ENCODE measurements at places on chromosomes 7 and 10. TPM values are rescaled to one million over a fixed set of nuclear protein-coding genes. Genes with fewer than 3 reads are reported as not detected.

OR6V1 gene
- total RNA-seq: not detected

ZNF804B gene
- not detected for total RNA-seq

SLC13A1 gene
- not detected for total RNA-seq

DNA sequence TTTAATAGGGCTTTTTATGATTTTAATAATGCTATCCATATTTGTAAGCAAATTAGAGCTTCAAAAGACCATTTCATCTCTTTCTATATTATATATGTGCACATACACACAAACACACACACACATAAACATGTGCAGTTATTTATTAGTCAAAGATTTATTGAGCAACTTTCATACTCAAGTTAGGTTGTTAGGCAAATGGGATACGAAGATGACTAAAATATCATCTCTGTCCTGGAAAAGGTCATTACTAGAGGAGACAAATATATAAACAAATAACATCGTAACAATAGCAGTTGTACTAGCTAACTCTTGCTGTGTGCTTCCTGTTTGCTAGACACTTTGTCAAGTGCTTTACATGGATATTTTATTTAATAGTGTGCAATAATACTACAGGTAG, 307.9 kb downstream of the SNX13 start:
- H3K36me3 ChIP-seq: no peaks in the 10 kb centered on the region
- DNase-seq: no peak
- H3K27ac ChIP-seq: no peak overlapping the region
- no peaks in the 10 kb centered on the region for H3K4me1 ChIP-seq

DNA sequence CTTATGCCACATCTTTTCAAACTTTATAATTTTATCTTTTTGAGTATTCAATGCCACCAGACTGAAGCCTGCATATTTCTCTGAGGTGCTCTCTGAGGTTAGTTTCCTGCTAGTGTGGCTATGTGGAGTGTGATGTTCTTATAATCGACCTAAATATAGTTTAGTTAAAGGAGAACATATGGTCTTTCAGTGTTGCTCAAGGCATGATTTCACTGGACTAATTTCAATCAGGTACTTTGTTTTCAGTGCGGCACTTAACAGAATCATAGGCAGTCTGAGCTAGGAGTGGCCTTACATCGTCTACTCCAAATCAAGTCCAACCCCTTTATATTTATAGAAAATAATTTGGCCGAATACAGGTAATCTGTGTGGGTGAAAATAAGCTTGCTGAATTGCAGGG, 134.2 kb downstream of the NXPH1 start:
- H3K4me3 ChIP-seq: no peak overlapping the region
- H3K4me1 ChIP-seq: no peaks in the 10 kb centered on the region
- H3K27ac ChIP-seq: no peak overlapping the region
- no peak for DNase-seq
- no peaks in the 10 kb centered on the region for H3K27me3 ChIP-seq

DYDC1 gene
- not detected for total RNA-seq

UNC5B gene
- total RNA-seq: 1.6 TPM

NUTM2D gene
- total RNA-seq: 0.56 TPM

DNA sequence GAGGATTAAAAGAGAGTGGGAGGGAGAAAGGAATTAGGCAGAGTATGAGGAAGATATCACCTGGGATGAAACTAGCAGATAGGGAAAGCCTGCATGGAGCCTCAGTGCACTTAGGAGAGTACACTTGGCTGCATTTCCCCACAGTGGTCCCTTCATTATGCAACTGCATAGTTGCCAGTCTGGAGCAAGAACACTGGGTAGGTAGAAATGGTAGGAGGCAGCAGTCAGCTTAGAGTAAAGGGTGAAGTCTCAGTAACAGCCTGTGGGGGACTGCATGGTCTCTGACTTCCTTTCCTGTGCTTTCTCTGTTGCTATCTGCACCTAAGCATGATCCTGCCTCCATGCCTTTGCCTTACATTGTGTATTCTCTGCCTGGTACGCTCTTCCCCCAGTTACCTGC, 14.0 kb upstream of the PCGF5 start:
- no peaks in the 10 kb centered on the region for H3K36me3 ChIP-seq
- no peaks in the 10 kb centered on the region for H3K27me3 ChIP-seq
- no peak overlapping the region for H3K4me3 ChIP-seq
- peaks cover 3% of the 10 kb centered on the region for H3K4me1 ChIP-seq
- DNase-seq: no peak

LLCFC1 gene
- total RNA-seq: not detected

DNA sequence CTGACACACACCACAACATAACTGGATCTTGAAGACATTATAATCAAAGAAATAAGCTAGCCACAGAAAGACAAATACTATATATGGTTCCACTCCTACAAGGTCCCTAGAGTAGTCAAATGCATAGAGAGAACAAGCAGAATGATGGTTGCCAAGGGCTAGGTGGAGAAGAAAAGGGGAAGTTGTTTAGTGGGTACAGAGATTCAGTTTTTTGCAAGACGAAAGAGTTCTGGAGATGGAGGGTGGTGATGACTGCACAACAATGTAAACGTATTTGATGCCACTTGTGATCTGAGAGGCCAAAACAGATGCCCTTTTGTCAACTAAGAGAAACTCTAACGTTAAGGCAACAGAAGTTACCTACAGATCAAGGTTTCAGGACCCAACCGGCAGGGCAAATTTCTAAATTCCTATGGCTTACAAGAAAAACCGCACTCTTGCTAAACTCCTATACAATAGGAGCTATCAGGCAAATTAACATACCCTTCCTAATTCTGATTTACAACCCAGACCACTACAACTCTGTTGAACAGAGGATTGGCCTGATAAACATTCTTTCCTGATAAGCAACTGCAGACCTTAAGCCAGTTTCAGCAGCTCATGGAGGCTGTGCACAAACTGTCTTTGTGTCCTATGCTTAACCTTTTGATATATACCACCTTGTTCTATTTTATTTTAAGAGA, 69.0 kb downstream of the FAM107B start:
- no peaks in the 10 kb centered on the region for H3K4me1 ChIP-seq
- DNase-seq: no peak
- no peak overlapping the region for H3K4me3 ChIP-seq
- H3K27me3 ChIP-seq: no peaks in the 10 kb centered on the region
- no peak overlapping the region for H3K27ac ChIP-seq

GRCh38 chr7:42745357-42746059, 166.4 kb downstream of the C7orf25 start:
- peak; percentile 4 for DNase-seq
- H3K4me3 ChIP-seq: no peak overlapping the region
- no peak overlapping the region for H3K27ac ChIP-seq
- no peaks in the 10 kb centered on the region for H3K27me3 ChIP-seq

TMEM196 gene
- not detected for total RNA-seq

OPN1SW gene
- not detected for total RNA-seq

DNA sequence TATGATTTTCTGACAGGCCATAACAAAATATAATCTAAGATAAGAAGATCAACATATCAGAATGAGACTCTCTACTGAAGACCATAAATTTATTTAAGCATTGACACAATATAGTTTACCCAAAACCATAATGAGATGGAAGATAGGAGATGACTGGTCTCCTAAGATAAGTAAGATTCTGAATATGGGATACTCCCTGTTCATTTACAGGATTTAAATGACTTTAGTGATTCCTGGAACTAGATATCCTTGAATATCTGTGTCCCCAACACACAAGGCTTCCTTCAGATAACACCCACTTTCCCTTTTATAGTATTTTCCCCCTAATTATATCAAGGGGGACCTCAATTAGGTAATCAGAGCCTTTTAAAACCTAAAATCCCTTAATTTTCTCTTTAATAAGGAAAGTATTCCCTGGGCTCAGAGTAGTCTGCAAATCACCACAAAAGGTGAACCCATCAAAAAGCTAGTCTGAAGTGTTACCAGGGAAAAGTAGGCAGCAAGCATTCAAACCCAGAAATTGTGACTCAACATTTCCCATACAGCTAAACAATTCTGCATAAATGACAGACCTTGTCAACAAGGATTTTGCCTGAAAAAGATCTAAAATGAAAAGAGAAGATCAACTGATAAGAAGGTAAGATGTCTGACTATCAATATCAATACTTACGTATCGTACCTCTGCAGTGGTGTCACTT, 99.9 kb downstream of the CNOT4 start:
- no peak for DNase-seq
- H3K4me1 ChIP-seq: no peaks in the 10 kb centered on the region
- no peak overlapping the region for H3K4me3 ChIP-seq
- no peaks in the 10 kb centered on the region for H3K27me3 ChIP-seq

GRCh38 chr10:125629758-125630376, 53.1 kb downstream of the TEX36 start:
- no peaks in the 10 kb centered on the region for H3K4me1 ChIP-seq
- peak; percentile 53 for DNase-seq
- peaks cover 4% of the 10 kb centered on the region for H3K27me3 ChIP-seq
- H3K36me3 ChIP-seq: no peaks in the 10 kb centered on the region
- H3K4me3 ChIP-seq: no peak overlapping the region

DNA sequence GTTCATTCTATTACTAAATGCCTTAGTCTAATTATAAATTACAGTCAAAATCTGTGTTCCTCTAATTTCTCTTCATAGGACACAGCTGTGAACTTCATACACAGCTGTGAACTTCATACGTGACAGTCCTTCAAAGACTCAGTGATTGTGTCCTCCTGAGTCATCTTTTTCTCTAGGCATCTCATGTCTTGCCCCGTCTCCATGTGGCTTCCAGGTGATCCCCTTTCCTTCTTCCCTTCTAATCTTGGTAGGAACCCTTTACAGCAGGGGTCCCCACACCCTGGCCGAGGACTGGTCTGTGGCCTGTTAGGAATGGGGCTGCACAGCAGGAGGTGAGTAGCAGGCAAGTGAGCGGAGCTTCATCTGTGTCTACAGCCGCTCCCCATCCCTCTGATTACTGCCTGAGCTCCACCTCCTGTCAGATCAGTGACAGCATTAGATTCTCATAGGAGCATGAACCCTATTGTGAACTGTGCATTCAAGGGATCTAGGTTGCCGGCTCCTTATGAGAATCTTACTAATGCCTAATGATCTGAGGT, 14.0 kb upstream of the EIF5AL1 start:
- no peak overlapping the region for H3K4me3 ChIP-seq
- no peak overlapping the region for H3K27ac ChIP-seq
- H3K36me3 ChIP-seq: no peaks in the 10 kb centered on the region

BTBD16 gene
- total RNA-seq: not detected

GRCh38 chr10:128573281-128573845, 447.1 kb upstream of the MKI67 start:
- H3K4me3 ChIP-seq: no peak overlapping the region
- no peaks in the 10 kb centered on the region for H3K27me3 ChIP-seq
- no peaks in the 10 kb centered on the region for H3K4me1 ChIP-seq
- H3K27ac ChIP-seq: no peak overlapping the region
- H3K36me3 ChIP-seq: no peaks in the 10 kb centered on the region
- DNase-seq: no peak

DNA sequence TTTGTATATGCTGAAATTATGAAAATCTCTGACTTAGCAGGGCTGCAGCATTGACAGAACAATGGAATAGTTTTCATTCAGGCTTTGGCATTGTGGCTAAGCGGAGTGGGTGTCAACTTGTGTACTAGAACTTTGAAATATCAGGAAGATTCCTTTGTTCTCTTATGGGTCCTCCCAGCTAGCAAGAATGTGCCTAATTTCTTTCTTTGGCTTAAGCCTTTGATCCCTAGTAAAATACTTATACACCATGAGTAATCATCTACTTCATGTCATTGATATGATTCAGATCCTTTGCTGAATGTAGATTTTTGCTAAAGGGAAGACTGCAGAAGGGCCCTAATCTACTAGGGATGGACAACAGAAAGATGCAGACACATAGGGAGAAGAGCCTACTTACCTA, 6.2 kb downstream of the AVL9 start:
- no peak overlapping the region for H3K4me3 ChIP-seq
- DNase-seq: peak; percentile 66
- H3K27ac ChIP-seq: peak overlapping the region; percentile 41

TMEM236 gene
- not detected for total RNA-seq

PNLIPRP2 gene
- not detected for total RNA-seq

GRCh38 chr10:69494626-69495558, 43.6 kb downstream of the TSPAN15 start:
- H3K36me3 ChIP-seq: no peaks in the 10 kb centered on the region
- H3K27ac ChIP-seq: no peak overlapping the region
- H3K4me1 ChIP-seq: no peaks in the 10 kb centered on the region
- H3K4me3 ChIP-seq: no peak overlapping the region
- no peak for DNase-seq
- peaks cover 57% of the 10 kb centered on the region for H3K27me3 ChIP-seq

All from IMR-90 (cell line).